Stimulated activated CD4-positive, alpha-beta T cell treated with anti-CD3 and anti-CD28 coated beads, Interleukin-15, amount 100 ng/mL, for 1 hour (primary cell): ENCODE measurements at places on chromosomes 3 and 15.
A peak's percentile ranks its signal among the peaks of the same experiment; 100 is the strongest.

DNA sequence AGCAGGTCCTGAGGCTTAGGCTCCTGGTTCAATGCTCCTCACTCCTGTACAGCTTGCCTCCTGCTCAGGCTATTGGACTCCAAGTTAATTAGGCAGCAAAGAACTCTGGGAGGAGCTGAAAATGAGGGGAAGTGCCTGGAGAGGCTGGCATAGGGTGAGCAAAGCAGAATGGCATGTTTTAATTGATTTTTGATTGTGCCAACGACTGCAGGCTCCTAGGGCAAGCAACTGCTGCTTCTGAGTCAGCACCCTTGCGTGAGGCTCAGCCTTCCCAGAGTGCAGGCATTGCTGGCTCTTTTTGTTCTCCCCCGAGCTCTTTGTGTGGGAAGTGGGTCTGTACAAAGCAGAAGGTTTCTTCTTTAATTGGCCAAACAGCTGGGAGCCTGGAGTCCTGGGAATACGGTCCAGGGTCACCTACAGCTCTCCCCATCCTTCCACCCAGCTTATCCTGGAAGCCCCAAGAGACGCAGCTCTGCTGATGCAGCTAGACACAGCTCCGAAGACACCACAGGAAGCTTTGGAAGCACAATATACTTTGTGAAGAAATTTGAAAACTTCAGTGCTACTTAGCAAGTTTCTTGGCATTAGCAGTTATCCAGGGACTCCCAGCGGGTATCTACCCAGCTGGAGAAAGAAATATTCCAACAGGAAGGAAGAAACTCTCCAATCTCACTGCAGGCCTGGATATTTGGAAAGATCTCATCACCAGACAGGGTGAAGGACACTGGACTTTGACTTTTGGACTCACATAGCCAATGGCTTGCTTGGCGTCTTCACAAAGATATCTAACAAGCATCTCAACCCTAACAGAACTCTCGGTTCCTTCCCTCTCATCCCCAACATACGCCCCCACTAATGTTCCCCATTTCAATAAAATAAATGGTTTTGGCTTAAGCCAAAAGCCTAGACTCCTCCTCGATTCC lies 76.8 kb downstream of the BDH1 start:
- no peak for DNase-seq

DNA sequence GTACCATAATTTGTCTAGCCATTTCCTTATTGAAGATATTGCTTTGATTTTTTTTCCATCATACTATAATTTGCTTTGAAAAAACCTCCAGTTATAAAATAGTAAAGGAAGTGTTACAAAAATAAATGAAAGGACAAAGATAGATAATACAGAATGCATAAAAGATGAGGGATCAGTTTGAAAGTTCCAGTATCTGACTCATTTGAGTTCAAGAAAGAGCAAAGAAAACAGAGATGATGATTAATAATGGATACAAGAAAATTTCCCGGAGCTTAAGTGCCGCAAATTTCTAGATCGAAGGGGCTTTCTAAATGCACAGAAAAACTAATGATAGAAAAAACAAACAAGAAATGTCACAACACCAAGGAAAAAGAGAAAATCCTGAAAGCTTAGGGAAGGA lies 4.3 kb downstream of the WDR48 start:
- no peak for DNase-seq

DNA sequence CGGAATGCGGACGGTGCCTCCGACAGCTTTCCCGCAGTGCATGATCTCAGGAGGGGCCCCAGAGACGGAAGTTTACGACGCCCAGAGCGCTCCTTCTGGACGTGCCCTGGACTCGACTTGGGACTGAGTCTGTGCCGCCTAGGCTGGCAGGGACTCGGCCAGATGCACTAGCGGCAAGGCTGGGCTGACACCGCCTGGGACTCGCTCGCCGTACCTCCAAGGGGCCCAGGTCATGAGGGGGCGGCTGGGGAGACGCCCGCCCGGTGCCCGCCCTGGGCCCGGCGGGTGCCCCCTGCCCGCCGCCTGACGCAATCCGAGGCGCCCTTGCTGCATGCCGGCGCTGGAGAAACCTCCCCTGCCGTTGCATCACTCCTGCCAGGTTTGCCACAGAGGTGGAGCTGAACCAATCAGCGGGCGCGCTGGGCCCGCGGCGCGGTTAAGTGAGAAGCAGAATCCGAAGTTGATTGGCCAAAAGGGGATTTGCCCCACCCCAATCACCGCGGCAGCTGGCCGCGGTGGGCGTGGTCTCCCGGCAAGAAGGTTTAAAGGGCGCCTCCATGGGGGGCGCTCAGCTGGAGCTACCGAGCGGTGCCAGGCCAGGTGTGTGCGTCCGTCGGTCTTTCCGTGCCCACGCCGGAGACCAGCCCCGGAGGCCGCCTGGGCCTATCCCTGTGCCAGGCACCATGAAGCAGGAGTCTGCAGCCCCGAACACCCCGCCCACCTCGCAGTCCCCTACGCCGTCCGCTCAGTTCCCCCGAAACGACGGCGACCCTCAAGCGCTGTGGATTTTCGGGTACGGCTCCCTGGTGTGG lies at the start of gene CHAC1:
TSS of gene CHAC1 (plus strand) at position 571 of the 812 bp plus-strand sequence. CDS start at position 684, 113 bp downstream.
- peak; percentile 90 for DNase-seq

DNA sequence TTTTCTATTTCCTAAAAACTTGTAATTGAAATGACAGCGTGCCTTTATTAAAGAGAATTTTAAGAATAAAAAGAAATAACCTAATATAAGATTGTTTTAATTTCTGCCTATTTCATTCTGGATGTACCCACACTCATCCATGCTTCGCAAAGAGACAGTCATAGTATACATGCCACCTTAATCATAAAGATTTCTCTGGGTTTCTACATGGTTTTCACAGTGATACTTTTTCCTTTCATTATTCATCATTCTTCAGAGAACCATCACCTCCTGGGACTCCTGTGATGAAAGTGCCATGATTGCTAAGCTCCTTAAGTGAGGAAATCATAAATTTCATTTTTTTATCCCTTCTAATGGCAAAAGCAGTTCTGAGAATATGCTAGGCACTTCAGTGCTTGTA lies 4.3 kb upstream of the CCR8 start:
- DNase-seq = no peak

DNA sequence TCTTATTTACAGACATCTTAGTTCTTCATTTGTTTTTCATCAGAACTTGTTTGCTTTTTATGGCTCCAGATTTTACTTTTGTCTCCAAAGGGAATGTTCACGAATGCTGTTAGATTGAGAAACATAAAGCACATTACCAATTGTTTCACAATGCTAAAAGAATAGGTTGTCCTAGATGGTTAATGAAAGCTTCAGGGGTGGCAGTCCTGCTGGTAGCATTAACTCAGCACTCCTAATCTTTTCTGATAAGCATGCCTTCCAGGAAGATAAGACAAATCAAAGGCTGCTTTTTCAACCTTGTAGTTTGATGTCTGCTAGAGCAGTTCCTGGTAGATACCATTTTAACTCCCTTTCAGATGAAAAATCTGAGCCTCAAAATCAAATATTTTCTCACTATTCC lies 619.4 kb downstream of the PYDC2 start:
- DNase-seq = no peak

DNA sequence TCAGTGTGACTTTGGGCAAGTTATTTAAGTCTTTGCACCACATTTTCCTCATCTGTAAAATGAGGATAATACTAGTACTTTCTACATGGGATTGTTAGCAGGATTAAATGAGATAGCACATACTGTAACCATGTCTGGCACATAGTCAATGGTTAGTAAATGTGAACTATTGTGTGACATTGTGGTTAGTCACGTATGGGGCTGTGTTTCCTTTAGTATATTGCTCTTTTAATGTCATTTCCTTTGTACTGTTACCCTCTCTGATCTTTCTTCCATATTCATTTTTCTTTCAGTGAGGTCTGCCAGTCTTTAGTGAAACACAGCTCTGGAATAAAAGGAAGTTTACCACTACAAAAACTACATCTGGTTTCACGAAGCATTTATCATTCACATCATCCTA lies 21.4 kb downstream of the OPA1 start:
- DNase-seq = no peak

DNA sequence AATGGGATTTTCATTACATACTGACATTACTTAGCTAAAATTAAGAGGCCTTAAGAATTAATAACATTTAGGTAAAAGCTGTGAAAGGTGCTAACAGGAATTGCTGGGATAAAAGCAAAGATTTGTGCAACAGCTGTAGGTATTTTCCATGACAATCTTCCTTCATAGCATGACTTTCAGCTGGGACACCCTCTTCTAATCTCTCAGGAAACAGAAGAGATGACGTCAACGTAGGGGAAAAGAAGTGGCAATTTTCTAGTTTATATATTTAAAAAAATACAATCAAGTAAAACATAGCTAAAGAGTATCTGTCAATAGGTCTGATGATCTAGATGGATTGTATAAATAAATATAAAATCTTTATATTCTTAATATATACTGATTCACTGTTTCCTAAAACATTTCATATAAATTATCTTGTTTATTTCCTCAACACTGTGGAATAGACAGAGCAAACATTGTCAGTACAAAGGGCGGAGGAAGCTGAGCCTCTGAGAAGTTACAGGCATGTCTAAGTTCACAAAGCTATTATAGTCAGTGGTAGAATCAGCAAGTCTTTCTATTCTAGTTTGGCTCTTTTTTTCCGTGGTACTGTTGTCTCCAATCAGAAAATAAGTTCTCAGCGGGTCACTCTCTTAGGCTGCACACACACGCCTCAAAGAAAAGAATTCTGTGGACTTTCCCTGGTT lies 217.0 kb downstream of the P3H2 start:
- DNase-seq = no peak

DNA sequence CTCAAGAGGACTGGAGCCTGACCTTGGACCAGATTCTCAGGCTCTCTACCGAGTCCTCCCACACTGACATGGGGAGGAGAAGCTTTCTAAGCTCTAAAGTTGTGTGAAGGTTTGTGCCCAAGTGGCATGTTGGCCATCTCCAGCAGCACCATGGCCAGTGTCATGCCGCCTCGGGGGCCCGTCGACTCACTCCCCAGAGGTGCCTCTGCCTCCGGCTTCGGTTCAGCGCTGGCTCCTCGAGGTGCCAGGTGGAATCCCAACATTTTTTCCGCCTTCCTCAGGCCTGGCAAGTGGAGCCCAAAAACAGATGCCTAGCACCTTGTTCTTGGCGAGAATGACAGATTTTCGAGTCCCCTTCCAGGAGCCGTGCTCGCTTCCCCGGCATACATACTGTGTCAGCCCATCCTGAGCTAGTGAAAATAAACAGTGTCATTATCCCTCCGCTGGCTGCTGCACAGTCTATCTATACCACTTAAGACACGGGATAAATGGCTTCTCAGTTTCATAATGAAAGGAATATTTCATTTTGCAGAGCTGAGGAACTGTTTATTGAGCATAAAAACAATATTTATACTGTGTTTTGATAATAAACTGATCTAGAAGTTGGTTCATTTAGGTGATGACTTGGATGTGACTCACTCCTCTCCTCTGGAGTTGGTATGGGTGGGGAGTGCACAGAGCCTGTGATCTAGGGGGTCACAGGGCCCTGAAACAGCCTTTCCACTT lies 328.5 kb upstream of the TLE3 start:
- DNase-seq = no peak

DNA sequence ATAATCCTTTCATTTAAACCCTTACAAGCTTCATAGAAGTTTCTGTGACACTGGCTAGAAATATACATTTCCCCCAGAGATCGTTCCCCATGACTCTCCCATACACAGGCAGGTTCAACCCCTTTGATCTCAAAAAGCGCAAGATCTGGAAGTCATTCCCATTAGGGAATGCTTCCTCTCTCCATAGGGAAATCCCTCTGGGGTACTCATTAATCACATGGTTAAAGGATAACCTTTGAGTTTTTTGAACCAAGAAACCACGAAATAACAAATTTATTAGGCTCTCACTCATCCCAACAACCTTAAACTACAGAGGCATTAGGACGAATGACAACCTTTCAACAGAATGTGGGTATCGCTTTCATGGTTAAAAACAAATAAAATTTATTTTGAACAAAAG lies 211.9 kb upstream of the PRICKLE2 start:
- no peak for DNase-seq

GRCh38 chr3:43291546-43291945 lies 5.2 kb downstream of the SNRK start:
- no peak for DNase-seq
